ENCODE measurements at places on chromosomes 1 and 21.
A peak's percentile ranks its signal among the peaks of the same experiment; 100 is the strongest.

DNA sequence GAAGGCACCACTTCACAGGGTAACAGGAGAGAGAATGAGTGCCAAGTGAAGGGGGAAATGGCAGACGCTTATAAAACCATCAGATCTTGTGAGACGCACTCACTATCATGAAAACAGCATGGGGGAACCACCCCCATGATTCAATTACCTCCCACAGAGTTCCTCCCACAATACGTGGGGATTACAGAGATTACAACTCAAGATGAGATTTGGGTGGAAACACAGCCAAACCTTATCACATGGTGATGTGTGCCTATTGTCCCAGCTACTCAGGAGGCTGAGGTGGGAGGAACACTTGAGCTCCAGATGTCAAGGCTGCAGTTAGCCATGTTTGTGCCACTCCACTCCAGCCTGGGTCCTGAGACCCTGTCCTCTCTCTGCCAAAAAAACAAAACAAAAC lies 56.0 kb upstream of the DSCAM start:
- DNase-seq, result no peak

DNA sequence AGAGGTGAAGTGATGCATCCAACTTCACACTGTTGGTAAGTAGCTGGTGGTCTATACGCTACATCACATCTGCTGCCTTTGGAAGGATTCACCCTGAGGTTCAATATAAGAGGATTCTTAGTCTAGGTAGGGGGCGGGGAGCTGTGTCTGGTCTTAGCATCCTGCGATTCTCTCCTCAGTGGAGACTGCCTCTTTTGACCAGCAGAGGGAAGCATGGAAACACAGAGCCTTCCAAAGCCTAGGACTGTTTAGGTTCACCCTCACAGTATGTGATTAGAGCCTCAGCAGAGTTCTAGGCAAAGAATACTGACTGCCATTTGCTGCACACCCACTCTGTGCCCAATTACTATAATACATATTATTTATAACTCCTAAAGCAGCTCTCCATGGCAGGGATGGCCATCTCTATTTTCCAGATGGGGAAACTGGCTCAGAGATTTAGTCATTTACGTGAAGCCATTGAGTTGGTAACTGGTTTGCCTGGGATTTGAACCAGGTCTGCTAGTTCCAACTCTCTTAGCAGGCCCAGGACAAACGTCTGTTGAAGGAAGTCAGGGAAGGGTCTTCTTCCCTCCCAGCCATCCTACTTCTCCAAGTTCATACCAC lies 28.9 kb upstream of the EFCAB14 start:
- peak; percentile 49 for DNase-seq

DNA sequence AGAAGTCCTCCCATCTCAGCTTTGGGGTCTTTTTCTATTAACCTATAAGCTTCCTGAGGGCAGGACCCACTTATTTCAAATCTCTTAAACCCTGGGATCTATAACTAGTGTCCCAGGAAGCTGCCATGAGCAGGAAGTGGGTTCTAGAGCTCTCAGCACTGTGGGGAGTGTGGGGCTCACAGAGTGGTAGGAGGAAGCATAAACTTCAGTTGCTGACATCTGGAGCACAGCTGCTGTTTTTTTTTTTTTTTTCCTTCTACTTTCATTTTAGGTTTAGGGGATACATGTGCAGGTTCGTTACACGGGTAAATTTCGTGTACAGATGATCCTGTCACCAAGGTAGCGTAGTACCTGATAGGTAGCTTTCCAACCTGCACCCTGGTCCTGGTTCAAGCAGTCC lies 59.3 kb downstream of the AK4 start:
- no peak for DNase-seq

GRCh38 chr1:181152892-181153633 lies 64.6 kb downstream of the IER5 start:
- DNase-seq, result no peak
